T-helper 1 cell treated with Interleukin-12 subunit alpha and Interleukin-12 subunit beta and Interleukin-4 antibody, amounts not matched to agents 30 ng/mL and 1 ng/mL, for 36 hours (primary cell): ENCODE measurements at places on chromosomes 16 and 17. TPM values are rescaled to one million over a fixed set of nuclear protein-coding genes. Genes with fewer than 3 reads are reported as not detected.

Gene MT1M
- not detected in 2 replicates for total RNA-seq

Gene PPM1E
- 0.02 and 0.12 TPM in 2 replicates for total RNA-seq

Gene SYT17
- not detected in 2 replicates for total RNA-seq

Gene OR4D1
- 0.47 and 0.66 TPM in 2 replicates for total RNA-seq

Gene TBC1D26
- total RNA-seq: 0.25 TPM in 1 of 2 replicates, not detected in the other

Gene ZNF286A
- total RNA-seq: 22.5 and 32.7 TPM in 2 replicates

Gene TEKT5
- total RNA-seq: not detected in 2 replicates

Gene TMC7
- 0.07 TPM in 1 of 2 replicates, not detected in the other for total RNA-seq

Gene CDH1
- 0.93 and 1.3 TPM in 2 replicates for total RNA-seq

Gene CX3CL1
- total RNA-seq: not detected in 2 replicates

Gene NUPR1
- total RNA-seq: not detected in 2 replicates

Gene ENPP7
- total RNA-seq: not detected in 2 replicates

Gene HNF1B
- total RNA-seq: 1.6 and 1.8 TPM in 2 replicates
